ENCODE measurements at places on chromosomes 7 and 10. TPM values are rescaled to one million over a fixed set of nuclear protein-coding genes. Genes with fewer than 3 reads are reported as not detected.

DNA sequence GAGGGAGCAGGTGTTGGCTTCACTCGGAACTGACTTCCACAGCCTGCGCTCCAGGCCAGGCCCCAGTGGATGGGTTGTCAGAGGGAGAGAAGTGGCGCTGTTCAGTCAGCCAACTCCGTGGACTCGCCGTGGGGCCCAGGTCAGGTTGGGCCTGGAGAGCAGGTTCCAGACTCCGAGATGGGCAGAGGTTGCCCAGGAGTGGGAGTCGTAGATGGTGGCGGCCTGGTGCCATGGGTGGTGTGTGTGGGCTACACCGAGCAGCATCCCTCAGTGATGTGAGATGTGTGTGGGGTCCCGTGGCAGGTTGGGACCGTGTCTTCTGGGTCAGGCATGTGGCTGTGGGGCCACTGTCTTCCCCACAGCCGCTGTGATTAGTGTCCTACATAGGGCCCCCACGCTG, 10.4 kb downstream of the ZNF316 start:
- H3K36me3 ChIP-seq: peaks cover 65% of the 10 kb centered on the region
- no peaks in the 10 kb centered on the region for H3K4me1 ChIP-seq
- H3K4me3 ChIP-seq: no peak overlapping the region
- H3K27me3 ChIP-seq: no peaks in the 10 kb centered on the region
- no peak for DNase-seq

- no peak overlapping the region for H3K4me3 ChIP-seq
- H3K36me3 ChIP-seq: no peaks in the 10 kb centered on the region
- DNase-seq: no peak
- peaks cover 32% of the 10 kb centered on the region for H3K4me1 ChIP-seq
- H3K27me3 ChIP-seq: no peaks in the 10 kb centered on the region
These were observed 25.5 kb downstream of the FAM107B start for GRCh38 chr10:14749070-14749809.

DNA sequence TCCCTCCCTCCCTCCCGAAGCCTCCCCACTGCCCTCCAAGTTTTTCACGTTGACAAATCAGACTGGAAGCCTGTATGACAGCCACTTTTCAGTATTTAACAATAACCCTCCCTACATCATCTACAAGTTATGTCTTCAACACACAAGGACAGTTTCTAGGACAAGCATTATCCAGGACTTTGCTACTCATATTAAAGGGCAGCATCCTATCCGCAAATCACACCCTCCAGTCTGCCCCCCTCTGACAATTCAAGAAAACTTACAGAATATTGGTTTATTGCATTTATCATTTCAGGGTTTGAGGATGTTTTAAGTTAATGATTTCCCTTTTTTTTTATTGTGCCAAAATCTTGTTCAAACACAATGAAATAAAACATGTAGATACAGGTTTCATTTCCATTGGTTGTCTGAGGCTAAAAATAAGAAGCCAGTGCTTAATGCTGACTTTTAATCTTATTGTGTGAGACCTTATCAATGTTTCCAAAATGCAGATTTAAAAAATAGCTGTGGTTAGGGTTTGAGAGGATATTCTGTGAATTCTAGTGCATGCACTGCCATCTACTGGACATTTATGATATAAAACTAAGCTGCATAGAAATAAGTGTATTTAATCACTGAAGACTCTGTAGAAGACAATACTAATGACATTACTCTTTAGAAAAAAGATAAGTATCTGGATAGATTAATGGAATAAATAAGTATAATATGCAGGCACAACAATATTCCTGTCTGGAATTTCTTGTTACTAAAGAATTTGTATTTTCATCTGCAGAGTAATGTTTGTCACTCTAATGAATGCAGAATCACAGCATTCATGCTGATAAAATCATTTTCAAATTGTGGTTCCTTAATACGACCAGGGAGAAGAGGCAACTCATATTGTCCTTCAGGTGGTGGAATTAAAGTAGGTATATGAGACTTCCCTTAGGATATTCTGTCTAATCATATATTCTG, 64.1 kb downstream of the CAV1 start:
- no peaks in the 10 kb centered on the region for H3K27me3 ChIP-seq
- peaks cover 23% of the 10 kb centered on the region for H3K4me1 ChIP-seq
- peak overlapping the region; percentile 15 for H3K27ac ChIP-seq
- H3K36me3 ChIP-seq: no peaks in the 10 kb centered on the region
- DNase-seq: no peak

The MRLN gene
- total RNA-seq: not detected

The NUDCD3 gene
- 91.0 TPM for total RNA-seq

The FZD1 gene
- 25.7 TPM for total RNA-seq
